Esophagus squamous epithelium (tissue), 5 donors: ENCODE measurements at places on chromosomes 4 and X.

DNA sequence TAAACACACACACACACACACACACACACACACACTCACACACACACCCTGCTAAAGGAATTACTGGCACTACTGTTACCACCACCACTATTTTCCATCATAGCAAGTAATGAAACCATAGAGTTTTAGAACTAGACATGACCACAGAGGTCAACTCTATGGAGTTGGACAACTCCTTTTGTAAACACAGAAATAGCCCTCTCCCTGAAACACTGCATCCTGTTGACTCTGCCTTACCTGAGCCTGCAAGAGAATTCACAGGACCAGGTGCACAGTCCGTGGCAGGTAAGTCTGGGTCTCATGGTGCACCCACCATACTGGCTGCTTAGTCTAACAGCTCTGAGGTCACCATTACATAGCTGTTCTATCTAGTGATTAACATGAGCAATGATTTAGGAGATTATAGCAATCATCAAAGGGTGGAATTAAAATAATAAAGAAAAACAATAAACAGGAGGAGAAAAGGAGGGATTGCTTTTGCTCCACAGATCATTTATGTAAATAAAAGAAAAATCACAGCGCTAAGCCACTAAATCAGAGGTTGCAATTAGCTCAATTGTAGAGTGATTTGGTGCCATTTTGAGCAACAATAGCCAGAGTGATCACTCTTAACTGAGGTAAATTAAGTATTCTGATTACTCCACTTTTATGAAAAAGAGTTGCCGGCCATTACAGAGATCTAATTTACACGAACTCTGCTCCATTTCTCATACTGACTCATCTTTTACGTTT lies 340.0 kb upstream of the RASGEF1B start:
- no peak for DNase-seq

DNA sequence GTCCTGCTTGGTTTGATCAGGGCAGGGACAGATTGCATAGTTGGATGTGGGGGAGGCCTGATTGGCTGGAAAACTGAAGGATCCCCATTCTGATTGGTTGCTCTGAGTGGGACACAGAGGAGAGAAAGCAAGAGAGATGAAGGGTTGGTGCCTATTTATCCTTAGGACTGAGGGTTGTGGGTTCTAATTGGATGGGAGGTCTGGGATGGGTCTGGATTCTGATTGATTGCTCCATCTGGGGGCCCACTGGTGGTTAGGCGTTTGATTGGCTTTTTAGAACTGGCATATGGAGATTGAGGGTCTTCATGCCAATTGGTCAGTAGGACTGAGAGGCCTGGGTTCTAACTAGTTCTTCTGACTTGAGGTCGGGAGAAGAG lies 644 bp upstream of the EBP start:
- no peak for DNase-seq

DNA sequence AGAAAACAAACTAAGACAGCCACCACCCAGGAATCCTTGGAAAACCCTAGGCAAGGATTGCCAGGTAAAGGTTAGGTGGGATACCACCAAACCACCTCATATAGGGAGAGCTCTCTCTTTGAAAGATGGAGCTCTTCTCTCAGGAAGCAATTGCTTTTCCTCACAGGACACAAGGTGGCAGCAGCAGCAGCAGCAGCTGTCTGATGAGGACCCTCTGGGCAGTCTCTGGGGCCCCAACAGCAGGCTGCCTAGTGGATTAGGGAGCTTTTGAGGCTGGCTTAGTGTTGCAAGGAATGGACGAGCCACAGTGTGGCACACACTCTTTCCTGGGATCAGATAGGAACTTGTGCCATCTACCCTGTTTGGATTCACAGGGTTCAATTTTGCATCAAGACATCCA lies 41.4 kb upstream of the CHRDL1 start:
- DNase-seq, result no peak

- no peak for DNase-seq
These were observed 22.0 kb upstream of the FAM9C start for GRCh38 chrX:13066391-13066790.

- DNase-seq, result no peak
These were observed 30.3 kb downstream of the XG start for GRCh38 chrX:2782171-2782570.

DNA sequence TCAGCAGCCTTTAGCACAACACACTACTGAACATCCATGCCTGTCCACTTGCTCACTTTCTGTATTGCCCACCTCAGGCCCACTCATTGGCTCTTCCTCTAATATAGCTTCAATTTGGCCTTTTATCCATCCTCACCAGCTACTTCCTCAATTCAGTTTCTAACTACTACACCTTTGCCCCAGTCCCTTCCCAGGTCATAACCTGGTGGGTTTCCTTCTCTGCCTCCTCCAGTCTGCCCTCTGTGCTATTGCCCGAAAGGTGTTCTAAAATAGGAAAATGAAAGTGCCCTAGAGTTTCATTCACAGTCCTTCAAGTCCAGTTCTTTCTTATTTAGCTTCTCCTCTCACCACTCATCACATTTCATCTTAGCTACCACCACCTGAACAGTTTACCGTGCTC lies 23.1 kb downstream of the MOSPD2 start:
- no peak for DNase-seq

DNA sequence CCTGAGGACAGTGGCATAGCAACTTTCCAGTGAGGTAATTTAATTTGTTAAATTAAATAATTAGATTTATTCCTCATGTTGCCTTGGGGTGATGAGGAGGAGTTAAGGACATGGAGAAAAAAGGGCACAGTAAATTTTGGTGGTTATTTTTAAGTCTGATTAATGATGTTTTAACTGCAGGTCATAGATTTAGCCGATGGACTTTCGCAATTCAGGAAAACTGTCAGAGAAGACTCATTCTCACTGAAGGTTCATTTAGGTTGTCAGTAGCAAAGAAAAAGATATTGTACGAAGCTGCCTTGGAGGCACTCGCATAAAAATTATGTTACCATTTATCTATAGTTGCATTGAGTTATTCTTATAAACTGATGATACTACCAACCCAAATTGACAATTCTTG lies 164.2 kb upstream of the PITX2 start:
- no peak for DNase-seq

- no peak for DNase-seq
These were observed 9.0 kb downstream of the PDGFC start for GRCh38 chr4:156962528-156962974.

GRCh38 chr4:107035819-107036583 lies at the start of gene DKK2:
DKK2 (minus strand) TSS chr4:107036313; CDS start chr4:107035591, 722 bp downstream.
- no peak for DNase-seq

GRCh38 chrX:41984628-41985027 lies 61.3 kb upstream of the CASK start:
- no peak for DNase-seq

DNA sequence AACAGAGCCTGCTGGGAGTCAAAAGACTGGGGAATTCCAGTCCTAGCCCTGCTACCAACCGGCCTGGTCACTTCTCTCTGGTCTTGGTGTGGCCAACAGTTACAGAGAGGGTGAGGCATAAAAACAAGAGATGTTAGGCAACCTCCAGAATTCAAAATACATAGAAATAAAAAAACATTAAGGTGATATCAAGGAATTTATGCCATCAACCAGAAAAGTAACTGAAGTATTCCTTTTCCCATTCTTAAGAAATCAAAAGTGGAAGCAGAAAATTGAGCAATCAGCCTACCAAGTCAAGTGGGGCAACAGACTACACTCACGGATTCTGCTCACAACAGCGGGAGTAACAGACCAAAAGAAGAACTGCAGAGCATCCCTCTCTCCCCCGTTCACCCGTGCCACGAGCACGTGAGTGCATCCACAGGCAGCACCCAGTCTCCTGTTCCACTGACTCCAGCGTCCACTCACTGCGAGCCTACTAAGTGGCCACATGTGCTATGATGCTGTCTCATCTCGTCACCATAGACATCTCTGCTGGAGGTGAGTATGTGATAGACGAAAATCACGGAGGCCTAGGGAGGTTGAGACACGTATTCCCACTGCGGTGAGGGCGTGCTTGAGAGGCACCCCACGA lies 29.3 kb downstream of the AFAP1 start:
- no peak for DNase-seq

DNA sequence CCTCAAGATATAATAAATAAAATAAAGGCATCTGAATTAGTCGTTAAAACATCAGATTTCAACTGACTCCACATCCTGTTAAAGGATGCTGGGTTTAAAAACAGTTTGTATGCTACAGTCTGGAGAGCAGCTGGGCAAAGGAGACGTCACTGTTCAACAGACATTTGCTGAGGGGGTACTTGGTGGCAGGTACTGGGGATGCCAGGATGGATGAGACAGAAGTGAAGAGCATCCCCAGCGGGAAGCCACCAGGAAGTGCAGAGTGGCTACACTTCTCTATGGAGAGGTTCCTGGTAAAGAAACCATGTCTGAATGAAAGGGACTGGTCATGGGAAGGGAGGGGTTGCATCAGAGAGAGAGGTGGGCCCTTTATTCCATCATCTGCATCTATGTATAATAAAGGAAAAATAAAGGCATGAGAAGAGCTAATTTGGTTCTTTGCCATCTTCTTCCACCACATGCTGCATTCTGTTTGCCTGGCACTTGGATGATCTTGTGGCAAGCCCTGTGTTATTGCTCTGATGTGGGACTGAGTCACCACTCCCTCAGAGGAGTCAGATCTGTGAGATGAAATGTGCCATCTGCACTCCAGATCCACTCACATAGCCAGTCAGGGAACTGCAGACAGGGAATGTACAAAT lies 145.0 kb downstream of the SOWAHB start:
- DNase-seq, result no peak

- DNase-seq, result peak; percentile 7
These were observed 20.9 kb upstream of the MTM1 start for GRCh38 chrX:150547375-150548115.

DNA sequence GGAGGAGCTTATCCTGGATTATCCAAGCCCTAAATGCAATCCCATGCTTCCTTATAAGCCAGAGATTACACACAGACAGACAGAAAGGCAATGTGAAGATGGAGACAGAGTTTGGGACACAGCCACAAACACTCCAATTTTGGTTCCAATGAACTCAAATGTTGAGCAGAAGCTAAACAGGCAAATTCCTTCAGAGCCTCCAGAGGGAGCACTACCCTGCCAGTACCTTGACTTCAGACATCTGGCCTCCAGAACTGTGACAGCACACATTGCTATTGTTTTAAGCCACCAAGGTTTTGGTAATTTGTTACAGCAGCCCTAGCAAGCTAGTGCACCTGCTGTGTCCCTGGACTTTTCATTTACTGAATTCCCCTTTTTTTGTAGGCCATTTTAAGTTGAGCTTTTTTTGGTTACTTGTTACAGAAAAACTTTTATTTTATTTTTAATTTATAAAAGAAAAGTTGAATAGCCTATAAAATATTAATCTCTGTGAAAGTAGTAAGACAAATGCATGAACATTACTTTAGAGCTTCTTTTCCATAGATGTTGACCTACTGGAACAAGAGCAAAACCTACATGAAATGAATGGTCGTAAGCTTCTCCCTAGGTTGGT lies 33.4 kb upstream of the SRD5A3 start:
- no peak for DNase-seq

DNA sequence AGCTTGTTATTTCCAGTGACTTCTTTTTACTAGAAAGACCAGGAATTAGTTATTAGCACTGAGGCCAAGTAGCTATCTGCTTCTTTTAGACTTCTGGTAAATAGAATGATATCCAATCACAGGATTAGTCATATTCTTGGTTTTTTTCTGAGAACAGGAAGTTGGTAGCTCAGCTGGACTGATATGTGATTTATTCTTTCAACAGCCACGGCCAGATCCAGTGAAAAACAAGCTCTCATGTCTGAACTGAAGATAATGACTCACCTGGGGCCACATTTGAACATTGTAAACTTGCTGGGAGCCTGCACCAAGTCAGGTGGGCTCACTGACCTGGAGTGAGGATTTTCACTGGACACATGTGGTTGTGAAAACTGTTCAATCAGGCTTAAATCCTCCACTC lies 48.6 kb downstream of the PDGFRA start:
- no peak for DNase-seq

- DNase-seq, result no peak
These were observed 41.8 kb upstream of the RLIM start for GRCh38 chrX:74656079-74656745.

DNA sequence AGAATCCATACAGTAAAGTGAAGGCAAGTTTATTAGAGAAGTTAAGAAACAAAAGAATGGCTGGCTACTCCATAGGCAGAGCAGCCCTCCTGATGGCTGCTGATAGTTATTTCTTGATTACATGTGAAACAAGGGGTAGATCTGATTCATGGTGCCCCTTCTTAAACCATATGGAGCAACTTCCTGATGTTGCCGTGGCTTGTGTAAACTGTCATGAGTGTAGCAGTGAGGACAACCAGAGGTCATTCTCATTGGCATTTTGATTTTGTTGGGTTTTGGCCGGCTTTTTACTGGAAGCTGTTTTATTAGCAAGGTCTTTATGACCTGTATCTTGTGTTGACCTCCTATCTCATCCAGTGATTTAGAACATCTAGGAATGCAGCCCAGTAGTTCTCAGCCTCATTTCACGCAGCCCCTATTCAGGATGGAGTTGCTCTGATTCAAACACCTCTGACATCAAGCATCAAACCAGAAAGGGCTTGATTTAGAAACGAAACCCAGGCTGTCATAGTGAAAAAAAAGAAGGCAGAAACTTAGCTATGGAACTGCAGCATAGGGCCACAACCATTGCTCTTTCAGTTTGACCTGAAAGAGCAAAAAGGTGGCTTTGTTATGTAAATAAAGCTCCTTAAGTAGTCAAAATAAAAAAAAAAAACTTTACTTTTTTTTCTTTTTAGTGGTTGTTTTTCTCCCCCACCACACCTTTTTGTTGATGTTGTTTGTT lies 37.8 kb downstream of the SPCS3 start:
- DNase-seq, result no peak

- DNase-seq, result no peak
These were observed 19.5 kb downstream of the SMPX start for GRCh38 chrX:21738210-21738949.

GRCh38 chr4:1044469-1045192 lies 33.2 kb downstream of the FGFRL1 start:
- DNase-seq, result no peak

GRCh38 chrX:12799118-12799517 lies 7.9 kb downstream of the PRPS2 start:
- DNase-seq, result no peak

GRCh38 chrX:106906361-106906760 lies 3.2 kb upstream of the RIPPLY1 start:
- no peak for DNase-seq

GRCh38 chr4:182192511-182193181 lies 50.6 kb upstream of the TENM3 start:
- no peak for DNase-seq

GRCh38 chr4:155604718-155605626 lies 61.7 kb upstream of the GUCY1A1 start:
- no peak for DNase-seq
